ENCODE measurements at places on chromosomes 1 and 21.

DNA sequence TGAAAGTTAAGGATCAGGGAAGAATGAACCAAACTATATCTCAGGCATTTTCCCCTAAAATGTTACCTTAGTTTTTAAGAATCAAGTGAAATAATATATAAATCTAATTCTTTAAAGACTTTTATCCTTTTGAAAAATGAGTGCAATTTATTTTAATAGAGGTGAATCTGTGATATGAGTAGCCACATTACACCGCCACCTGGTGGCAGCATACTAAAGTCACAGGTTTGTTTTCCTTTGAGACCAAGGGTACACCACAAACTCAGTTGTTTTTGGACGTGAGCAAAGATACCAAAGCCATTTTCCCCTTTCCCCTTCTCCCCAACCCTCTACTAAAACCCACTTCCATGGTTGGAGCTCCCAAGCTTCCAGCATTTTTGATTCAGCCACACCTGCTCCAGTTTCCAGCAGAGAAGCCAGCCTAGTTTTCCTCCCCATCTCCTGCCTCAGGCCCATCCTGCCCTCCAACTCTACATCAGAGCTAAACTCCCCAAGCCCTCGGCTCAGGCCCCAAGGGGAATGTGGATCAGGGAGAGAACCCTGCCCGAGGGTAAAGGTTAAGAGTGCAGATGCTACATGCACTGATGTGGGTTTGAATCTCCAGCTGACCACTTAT lies 22.9 kb upstream of the LDLRAP1 start:
- no peaks in the 10 kb centered on the region for H3K4me1 ChIP-seq
- DNase-seq: peak; percentile 74
- no peaks in the 10 kb centered on the region for H3K36me3 ChIP-seq
- no peak overlapping the region for H3K27ac ChIP-seq
- H3K4me3 ChIP-seq: no peak overlapping the region

DNA sequence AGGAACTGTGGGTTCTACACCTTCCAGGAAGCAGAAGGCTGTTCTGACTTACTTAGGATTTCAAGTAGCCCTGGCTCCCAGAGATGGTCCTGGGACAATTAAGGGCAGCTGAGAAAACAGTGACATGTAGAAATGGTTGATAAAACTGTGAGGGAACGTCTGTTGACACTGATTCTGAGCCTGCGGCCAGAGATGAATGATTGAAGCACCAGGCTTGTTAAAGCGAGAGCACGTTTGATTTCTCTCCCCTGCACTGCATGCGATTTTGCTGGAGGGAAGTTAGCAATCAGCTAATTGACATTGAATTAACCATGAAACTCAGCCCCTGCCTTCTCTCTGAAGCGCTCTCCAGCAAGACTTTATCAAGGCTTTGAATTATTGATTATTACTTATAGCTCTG lies 29.9 kb upstream of the POU3F1 start:
- H3K4me3 ChIP-seq: no peak overlapping the region
- no peak for DNase-seq
- H3K27me3 ChIP-seq: no peaks in the 10 kb centered on the region
- no peaks in the 10 kb centered on the region for H3K36me3 ChIP-seq

- no peak overlapping the region for H3K4me3 ChIP-seq
- H3K27me3 ChIP-seq: no peaks in the 10 kb centered on the region
- no peak overlapping the region for H3K27ac ChIP-seq
- peaks cover 19% of the 10 kb centered on the region for H3K36me3 ChIP-seq
- no peak for DNase-seq
- peaks cover 3% of the 10 kb centered on the region for H3K4me1 ChIP-seq
These were observed 12.3 kb upstream of the RASSF5 start for GRCh38 chr1:206495011-206495461.

GRCh38 chr21:28884481-28884880 lies 108.2 kb downstream of the LTN1 start:
- H3K27ac ChIP-seq: peak overlapping the region; percentile 78
- H3K36me3 ChIP-seq: no peaks in the 10 kb centered on the region
- H3K27me3 ChIP-seq: no peaks in the 10 kb centered on the region
- H3K4me3 ChIP-seq: peak overlapping the region; percentile 70
- peaks cover 2% of the 10 kb centered on the region for H3K4me1 ChIP-seq
- DNase-seq: peak; percentile 16

DNA sequence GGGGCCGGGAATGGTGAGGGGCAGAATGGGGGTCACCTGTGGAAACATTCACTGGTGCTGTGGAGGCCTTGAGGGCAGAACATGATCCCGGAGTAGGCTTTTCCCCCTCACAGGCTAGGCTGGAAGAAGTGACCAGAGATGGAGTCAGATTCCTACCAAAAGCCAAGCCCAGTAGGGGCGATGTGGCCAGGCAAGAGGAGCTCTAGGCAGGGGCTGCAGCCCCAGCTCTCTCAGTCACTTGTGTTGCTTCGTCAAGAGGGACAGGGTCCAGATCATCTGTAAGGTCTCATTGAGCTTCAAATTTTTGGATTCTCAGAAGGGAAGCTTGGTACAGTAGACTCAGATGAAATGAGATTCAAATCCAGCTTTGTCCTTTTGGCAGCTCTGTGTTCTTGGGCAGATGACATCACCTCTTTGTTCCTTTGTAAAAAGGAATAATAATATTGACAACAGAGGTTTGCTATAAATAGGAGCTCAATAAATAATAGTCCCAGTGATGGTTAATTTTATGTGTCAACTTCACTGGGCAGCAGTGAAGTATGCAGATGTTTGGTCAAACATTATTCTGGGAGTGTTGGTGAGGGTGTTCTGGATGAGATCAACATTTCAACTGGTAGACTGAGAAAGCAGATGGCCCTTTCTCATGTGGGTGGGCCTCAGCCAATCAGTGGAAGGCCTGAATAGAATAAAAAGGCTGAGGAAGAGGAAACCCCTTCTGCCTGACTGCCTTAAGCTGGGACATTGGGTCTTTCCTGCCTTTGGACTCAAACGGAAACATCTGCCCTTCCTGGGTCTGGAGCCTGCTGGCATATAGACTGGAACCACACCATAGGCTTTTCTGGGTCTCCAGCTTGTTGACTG lies 324.7 kb upstream of the USP24 start:
- H3K27me3 ChIP-seq: no peaks in the 10 kb centered on the region
- no peaks in the 10 kb centered on the region for H3K36me3 ChIP-seq
- no peaks in the 10 kb centered on the region for H3K4me1 ChIP-seq
